ENCODE measurements at places on chromosomes 16 and 17.
A peak's percentile ranks its signal among the peaks of the same experiment; 100 is the strongest.

- no peak for DNase-seq
Measured at GRCh38 chr16:6375465-6376075, 957.1 kb upstream of the RBFOX1 start.

- no peak for DNase-seq
Measured at GRCh38 chr17:59483860-59484259, 81.5 kb upstream of the DHX40 start.

- DNase-seq, result no peak
Measured at GRCh38 chr17:19347323-19348080, 15.0 kb downstream of the B9D1 start.

DNA sequence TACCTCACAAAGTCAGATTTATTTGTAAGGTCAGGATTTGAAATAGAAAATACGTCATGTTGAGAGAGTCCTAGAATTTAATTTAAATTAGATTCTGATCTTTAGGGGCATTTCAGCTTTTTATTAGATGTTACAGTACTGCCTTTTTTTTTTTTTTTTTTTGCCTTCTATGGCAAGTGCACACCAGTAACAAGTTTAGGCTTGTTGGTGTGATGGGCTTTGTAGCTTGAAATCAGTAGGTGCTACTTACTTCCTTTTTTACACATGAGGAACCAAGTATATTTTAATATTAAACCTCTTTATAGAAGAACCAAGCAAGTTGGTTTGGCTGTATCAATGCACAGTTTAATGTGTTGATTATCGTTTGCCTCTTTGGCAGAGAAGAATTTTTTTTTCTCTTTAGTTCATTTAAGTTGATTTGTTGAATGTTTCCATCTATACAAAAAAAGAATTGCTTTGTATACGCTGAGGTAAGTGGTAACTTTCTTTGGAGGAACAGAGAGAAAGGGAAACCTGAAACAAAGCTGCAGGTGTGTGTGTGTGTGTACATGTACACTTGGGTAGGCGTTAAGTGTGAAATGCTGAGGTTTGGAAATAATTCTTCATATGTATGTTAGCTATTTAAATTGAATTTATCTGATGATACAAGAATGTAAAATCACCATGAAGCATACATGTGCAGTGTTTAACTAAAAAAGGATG is 15.7 kb downstream of the RBL2 start:
- no peak for DNase-seq

DNA sequence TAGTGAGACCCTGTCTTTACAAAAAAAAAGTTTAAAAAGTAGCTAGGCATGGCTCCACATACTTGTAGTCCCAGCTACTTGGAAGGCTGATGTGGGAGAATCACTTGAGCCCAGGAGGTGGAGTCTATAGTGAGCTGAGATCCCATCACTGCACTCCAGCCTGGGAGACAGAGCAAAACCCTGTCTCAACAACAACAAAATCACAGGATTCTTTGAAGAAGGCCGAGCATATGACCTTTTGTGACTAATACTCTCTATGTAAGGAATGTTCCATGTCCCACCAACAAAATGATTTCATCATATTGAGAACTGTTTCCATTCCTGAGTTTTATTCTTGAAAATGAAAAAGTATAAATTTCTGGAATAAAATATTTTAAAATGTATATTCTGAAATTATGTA is 58.9 kb upstream of the EFCAB3 start:
- no peak for DNase-seq

DNA sequence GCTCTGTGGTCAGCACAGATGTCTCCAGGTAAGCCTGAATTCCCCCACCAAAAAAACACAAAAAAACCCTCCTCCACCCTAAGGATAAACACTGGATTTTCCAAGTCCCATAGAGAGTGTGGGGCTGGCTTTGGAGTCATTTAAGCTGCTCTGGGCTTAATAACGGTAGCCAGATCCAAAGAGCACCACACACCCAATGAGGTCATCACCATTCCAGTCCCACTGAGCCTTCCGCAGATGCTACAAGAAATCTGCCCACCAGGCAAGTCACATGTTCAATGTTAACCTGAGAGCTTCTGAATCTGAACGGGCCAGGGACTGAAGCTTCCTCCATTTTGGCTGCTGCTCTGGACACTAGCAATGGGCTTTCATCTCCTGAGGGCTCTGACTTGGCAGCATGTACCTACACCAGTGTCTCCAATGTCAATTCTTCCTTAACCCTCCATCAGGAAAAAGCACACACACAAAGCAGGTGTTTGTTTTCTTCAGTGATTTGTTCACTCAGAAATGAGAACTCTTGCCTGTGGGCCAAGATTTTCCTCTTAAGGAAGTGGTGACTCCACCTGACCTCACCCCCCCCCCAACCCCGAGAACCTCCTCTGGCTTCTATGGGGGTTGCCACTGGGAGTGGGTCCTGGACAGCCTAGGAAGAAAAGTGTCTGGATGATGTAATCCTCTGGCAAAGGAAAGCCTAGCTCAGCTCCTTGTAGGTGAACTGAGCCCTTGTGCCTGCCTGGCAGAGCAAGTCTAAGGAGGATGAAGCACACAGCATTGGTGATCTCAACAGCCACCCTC is 220.1 kb downstream of the FOXL1 start:
- no peak for DNase-seq

DNA sequence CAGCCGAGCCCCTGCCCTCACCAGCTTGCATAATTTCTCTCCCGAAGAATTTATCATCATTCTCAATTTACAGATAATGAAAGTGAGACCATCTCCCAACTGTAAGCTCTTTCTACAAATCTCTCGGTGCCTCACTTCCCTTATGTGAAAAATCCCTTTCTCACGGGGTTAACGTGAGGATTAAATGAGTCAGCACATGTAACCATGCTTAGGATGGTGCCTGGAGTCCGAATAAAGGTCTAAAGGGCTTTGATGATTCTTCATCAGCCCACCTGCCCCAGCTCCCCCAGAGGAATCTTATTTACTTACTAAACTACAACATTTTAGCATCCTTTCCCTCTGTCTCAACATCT is 24.8 kb upstream of the PIK3R6 start:
- DNase-seq, result no peak

- no peak for DNase-seq
Measured at GRCh38 chr16:25563700-25564099, 128.1 kb upstream of the HS3ST4 start.

GRCh38 chr17:6648181-6648580 is 3.2 kb downstream of the MED31 start:
- DNase-seq, result no peak

DNA sequence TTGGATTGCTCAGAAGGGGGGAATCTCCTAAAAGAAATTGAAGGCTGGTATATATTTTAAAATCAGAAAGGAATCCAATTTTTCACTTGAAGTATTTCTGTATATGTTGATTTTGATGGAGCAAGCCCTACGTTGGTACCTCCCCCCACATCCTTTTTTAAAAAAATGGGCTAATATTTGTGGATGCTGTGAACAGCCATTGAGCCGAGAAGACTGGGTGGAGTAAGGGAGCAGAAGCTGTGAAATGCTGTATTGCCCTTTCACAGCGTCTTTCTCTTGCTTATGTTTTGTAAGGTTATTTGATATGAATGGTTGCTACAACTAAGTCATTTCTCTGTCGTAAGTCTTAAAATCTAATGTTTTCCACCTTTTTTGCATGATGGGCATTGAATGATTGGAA is 2.3 kb downstream of the PAFAH1B1 start:
- no peak for DNase-seq

DNA sequence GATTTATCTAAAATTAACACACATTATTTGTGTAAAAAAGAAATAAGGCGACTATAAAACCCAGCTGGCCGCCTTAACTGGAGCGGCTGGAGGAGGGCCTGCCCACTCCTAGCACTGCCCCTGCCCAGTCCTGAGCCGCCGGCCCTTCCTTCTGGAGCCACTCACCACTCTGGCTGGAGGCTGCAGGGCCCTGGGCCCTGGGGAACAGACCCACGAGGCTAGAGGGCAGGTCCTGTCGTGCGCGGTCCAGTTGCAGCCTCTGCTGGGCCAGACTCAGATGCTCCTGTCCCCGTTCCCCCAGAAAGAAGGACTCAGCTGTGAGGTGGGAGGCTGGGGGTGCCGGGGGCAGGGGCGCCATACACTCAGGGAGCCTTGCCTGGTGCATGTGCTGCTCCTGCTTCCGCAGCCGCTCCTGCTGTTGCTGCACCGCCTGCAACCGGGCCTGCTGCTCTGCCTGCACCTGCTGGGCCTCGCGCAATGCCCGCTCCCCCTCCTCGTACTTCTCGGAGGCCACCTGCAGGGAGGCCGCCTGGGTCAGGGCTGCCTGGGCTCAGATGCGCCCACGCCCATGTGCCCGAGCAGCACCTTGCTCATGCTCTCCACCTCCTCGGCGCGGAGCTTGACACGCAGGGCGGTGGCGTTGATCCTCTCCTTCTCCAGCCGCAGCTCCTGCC is 9.0 kb upstream of the MRPL38 start:
- DNase-seq, result peak; percentile 46
